Panc1 (cell line): ENCODE measurements at places on chromosomes 2 and 18.

DNA sequence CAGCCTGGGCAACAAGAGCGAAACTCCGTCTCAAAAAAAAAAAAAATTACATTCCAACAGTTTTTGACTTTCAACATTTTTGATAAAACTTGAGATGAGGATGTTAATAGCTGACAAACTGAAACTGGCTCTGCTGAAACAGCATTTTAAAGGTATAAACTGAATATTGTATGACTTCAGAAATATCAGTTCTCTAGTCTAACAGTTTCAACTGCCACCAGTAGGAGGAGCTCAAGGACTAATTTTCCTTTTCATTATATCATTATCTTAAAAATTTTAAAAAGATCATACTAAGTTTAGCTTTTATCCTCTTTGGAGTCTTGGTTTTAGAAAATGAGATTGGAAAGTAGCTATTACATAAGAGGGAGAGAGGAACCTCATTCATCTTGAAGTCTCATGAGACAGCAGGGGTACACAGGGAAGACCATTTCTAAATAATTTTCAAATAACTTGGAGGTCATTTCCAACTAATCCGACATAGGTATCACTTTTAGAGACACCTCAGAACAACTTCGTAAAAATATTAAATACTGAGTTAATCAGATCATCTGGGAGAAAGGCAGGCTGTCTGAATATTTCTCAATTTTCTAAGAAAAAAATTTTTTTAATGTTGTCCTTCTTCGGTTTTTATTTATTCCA is 37.6 kb upstream of the MCM6 start:
- no peak overlapping the region for H3K4me3 ChIP-seq
- H3K4me1 ChIP-seq = no peaks in the 10 kb centered on the region

- H3K4me1 ChIP-seq = peaks cover 19% of the 10 kb centered on the region
- H3K27me3 ChIP-seq = no peaks in the 10 kb centered on the region
- DNase-seq = no peak
- no peak overlapping the region for H3K4me3 ChIP-seq
- no peak overlapping the region for H3K27ac ChIP-seq
These were observed 3.7 kb downstream of the SMC6 start for GRCh38 chr2:17749753-17750438.

GRCh38 chr2:28633746-28634145 is 117.9 kb upstream of the PPP1CB start:
- no peak overlapping the region for H3K27ac ChIP-seq
- H3K36me3 ChIP-seq = no peaks in the 10 kb centered on the region
- H3K4me3 ChIP-seq = no peak overlapping the region
- H3K4me1 ChIP-seq = no peaks in the 10 kb centered on the region

DNA sequence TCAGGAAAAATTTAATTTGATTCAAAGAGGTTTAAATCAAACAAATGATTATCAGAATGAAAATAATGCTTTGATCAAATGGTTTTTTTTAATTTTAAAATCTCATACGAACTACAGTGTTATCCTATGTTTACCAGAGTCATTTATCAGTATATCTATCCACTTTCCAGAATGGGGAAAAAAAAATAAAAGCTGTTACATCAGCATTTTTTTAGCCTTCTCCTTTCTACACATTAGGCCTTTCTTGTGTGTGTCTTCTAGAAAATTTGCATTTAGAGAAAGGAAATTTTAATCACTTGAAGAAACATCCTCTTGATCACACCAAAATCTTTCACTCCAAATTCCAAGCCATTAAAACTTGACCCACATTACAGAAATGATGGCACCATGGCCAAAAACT is 608.9 kb upstream of the ID2 start:
- H3K27ac ChIP-seq = no peak overlapping the region
- no peaks in the 10 kb centered on the region for H3K36me3 ChIP-seq
- no peak for DNase-seq
- no peaks in the 10 kb centered on the region for H3K27me3 ChIP-seq
- H3K4me3 ChIP-seq = no peak overlapping the region
- H3K4me1 ChIP-seq = no peaks in the 10 kb centered on the region

DNA sequence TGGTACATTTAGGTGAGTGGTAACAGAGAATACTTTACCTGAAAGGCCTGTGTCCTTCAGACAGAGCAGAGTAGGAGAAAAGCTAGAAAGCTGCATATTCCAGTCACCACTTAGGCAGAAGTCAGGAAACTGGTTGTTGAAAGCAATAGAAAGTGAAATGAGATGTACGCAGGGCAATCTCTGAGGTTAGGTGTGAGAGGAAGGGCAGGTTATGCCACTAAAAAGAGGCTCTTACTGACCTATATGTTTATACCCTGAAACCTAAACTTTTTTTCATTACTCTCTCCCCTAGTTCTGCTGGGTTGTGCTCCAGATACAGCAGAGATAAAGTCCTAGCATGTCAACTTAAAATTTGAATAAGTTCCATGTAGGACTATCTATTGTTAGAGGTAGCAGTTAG is 93.5 kb downstream of the COX7A2L start:
- DNase-seq = no peak
- H3K27ac ChIP-seq = no peak overlapping the region
- no peaks in the 10 kb centered on the region for H3K27me3 ChIP-seq
- H3K4me3 ChIP-seq = no peak overlapping the region
- H3K4me1 ChIP-seq = no peaks in the 10 kb centered on the region

DNA sequence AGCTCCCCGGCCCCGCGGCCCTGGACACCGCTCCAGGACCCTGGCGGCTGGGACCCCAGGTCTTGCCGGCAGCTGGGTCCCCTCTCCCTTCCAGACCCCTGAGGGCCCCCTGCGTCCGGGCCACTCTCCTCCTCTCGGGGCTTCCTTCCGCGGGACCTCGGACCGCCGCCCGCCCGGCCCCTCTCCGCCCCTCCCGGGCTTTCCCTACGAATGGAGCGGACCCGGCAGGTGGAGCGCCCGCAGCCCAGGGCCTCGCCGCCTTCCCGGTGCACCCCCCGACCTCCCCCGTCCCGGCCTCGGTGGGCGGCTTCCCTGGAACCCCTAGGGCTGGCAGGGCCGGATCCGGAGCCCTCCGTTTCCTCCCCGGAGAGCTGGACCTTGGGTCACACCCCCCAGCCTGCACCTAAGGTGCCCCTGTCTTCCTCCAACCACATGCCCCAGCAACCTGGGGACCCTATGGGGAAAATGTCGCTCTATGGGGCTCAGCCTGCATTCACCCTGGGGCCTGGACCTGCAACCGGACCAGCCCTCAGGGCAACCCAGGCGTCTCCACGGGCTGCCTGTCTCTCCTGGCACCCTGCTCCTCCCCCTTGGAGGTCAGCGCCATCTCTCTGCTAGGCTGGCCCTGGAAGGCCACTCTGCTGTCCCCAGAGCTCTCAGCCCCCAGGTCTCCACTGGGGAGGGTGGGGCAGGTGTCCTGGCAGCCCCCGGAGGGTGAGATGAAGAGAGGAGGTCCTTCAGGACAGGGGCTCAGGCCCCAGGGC is 730 bp downstream of the B3GNT7 start:
- no peak for DNase-seq
- H3K27ac ChIP-seq = peak overlapping the region; percentile 91
- peak overlapping the region; percentile 53 for H3K4me3 ChIP-seq
- H3K27me3 ChIP-seq = no peaks in the 10 kb centered on the region
- peaks cover 59% of the 10 kb centered on the region for H3K4me1 ChIP-seq
- H3K36me3 ChIP-seq = no peaks in the 10 kb centered on the region

GRCh38 chr2:131156452-131157149 is 51.5 kb downstream of the PLEKHB2 start:
- H3K36me3 ChIP-seq = no peaks in the 10 kb centered on the region
- DNase-seq = no peak
- no peak overlapping the region for H3K27ac ChIP-seq
- no peaks in the 10 kb centered on the region for H3K27me3 ChIP-seq
- no peaks in the 10 kb centered on the region; the same call in 1 of the 2 replicates for H3K4me1 ChIP-seq
- no peak overlapping the region for H3K4me3 ChIP-seq

- H3K4me1 ChIP-seq = no peaks in the 10 kb centered on the region
- no peak overlapping the region for H3K27ac ChIP-seq
- no peak overlapping the region for H3K4me3 ChIP-seq
- H3K27me3 ChIP-seq = no peaks in the 10 kb centered on the region
- H3K36me3 ChIP-seq = no peaks in the 10 kb centered on the region
These were observed 19.5 kb upstream of the TNS1 start for GRCh38 chr2:218022131-218022850.

DNA sequence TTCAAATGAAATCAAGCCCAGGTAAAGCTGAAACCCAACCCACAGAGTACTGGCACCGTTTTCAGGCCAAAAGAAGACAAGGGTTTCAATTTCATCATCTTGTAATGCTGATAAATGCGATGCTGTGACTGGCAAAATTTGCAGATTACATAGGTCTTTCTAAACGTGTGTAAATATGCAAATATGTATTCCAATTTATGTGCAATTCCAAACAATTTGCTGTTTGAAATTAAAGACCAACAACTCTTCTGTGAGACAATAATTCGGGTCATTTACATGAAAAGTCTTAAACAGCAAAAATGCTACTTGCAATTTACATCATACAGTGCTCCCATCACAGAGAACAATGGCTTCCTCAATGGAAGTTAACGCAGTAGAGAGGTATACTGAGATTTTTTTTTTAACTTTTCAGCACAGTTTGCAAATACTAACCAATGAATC is 2.8 kb upstream of the ZNF532 start:
- H3K36me3 ChIP-seq = no peaks in the 10 kb centered on the region
- DNase-seq = no peak
- H3K27ac ChIP-seq = peak overlapping the region; percentile 99
- H3K4me1 ChIP-seq = peaks cover 58% of the 10 kb centered on the region
- no peaks in the 10 kb centered on the region for H3K27me3 ChIP-seq

GRCh38 chr2:102660070-102660469 is 40.7 kb downstream of the SLC9A2 start:
- no peaks in the 10 kb centered on the region for H3K4me1 ChIP-seq
- H3K4me3 ChIP-seq = no peak overlapping the region
- no peak for DNase-seq
- no peaks in the 10 kb centered on the region for H3K36me3 ChIP-seq

- H3K36me3 ChIP-seq = no peaks in the 10 kb centered on the region
- no peaks in the 10 kb centered on the region for H3K4me1 ChIP-seq
- no peak for DNase-seq
These were observed 168.9 kb downstream of the UPP2 start for GRCh38 chr2:158270536-158270935.

GRCh38 chr2:232882085-232882484 is 12.0 kb downstream of the SNORC start:
- H3K27me3 ChIP-seq = no peaks in the 10 kb centered on the region
- no peak for DNase-seq
- no peak overlapping the region for H3K27ac ChIP-seq
- H3K4me1 ChIP-seq = peaks cover 17% of the 10 kb centered on the region
- no peaks in the 10 kb centered on the region for H3K36me3 ChIP-seq

DNA sequence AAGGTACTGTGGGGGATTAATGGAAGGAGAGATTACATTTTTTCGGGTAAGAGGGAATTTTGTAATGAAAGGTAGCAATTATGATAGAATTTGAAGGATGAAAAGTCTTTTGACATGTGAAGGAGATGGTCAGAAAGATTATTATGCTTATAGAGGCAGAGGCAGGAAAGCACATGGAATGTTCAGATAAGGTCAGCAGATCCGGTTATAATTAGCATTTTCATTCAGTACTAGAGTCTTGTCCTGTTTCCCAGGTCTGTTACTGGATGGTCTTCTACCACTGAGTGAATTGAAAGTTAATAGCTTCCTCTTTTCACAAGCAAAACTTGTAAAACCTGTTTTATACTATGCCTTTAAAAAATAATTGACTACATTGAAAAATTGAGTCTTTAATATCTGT is 116.9 kb downstream of the PHLPP1 start:
- no peak overlapping the region for H3K27ac ChIP-seq
- no peak overlapping the region for H3K4me3 ChIP-seq
- H3K36me3 ChIP-seq = no peaks in the 10 kb centered on the region
- H3K27me3 ChIP-seq = no peaks in the 10 kb centered on the region

GRCh38 chr2:201906777-201907562 is 100.6 kb downstream of the CDK15 start:
- no peaks in the 10 kb centered on the region for H3K36me3 ChIP-seq
- H3K4me3 ChIP-seq = no peak overlapping the region
- H3K27ac ChIP-seq = no peak overlapping the region
- H3K4me1 ChIP-seq = peaks cover 4% of the 10 kb centered on the region; the same call in 1 of the 2 replicates

GRCh38 chr2:217394510-217395351 is 534.9 kb upstream of the TNP1 start:
- H3K27ac ChIP-seq = no peak overlapping the region
- no peaks in the 10 kb centered on the region for H3K36me3 ChIP-seq
- no peaks in the 10 kb centered on the region for H3K27me3 ChIP-seq
- H3K4me1 ChIP-seq = no peaks in the 10 kb centered on the region

GRCh38 chr2:216694082-216694825 is 1.1 kb downstream of the IGFBP5 start:
- DNase-seq = no peak
- H3K4me1 ChIP-seq = peaks cover 11% of the 10 kb centered on the region
- H3K27me3 ChIP-seq = peaks cover 41% of the 10 kb centered on the region
- no peaks in the 10 kb centered on the region for H3K36me3 ChIP-seq
- H3K4me3 ChIP-seq = peak overlapping the region; percentile 36
- H3K27ac ChIP-seq = no peak overlapping the region

- no peak for DNase-seq
- H3K4me3 ChIP-seq = no peak overlapping the region
- H3K27me3 ChIP-seq = no peaks in the 10 kb centered on the region
- H3K27ac ChIP-seq = no peak overlapping the region
These were observed 228.3 kb downstream of the TWIST2 start for GRCh38 chr2:239075918-239076758.

DNA sequence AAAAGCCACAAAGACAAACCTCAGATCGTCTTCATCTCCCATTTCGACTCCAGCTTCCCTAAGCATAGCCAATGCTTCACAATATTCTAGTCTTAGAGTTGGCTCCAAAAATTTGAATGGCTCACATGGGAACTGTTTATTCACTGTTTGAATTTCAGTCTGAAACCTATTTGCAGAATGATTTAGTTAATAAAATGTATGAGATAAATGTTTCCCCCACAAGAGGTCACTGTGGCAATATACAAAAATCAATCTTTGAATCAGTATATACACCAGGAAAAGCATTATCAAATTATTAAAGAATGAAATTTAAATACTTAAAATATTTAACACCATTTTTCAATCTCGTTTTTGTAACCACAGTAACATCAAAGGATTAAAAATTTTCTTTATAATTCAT is 40.0 kb upstream of the MCM6 start:
- H3K4me1 ChIP-seq = no peaks in the 10 kb centered on the region
- DNase-seq = peak; percentile 13
- H3K27me3 ChIP-seq = no peaks in the 10 kb centered on the region
- no peak overlapping the region for H3K4me3 ChIP-seq
- H3K36me3 ChIP-seq = peaks cover 22% of the 10 kb centered on the region

DNA sequence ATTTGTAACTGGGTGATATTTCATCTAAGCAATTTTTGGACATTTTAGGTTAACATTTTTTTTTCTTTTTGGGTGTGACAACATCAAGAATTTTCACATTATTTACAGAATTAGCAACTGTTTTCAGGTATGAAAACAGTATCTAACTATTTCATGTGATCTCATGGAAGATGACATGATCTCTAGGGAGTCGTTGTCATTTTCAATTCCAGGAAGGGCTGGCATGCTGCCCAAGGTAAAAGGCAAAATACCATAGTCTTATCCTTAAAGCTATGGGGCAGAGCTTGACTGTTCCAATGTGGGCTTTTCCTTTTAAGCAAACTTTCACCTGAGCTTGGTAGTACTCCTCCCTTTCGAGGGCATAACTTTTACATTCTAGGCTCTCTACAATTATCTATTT is 443.7 kb downstream of the DSEL start:
- no peak overlapping the region for H3K27ac ChIP-seq
- no peaks in the 10 kb centered on the region for H3K27me3 ChIP-seq
- no peak for DNase-seq
